Non-pigmented ciliary epithelial cell (primary cell): ENCODE measurements at places on chromosomes 3 and 15.

- no peak for DNase-seq
Observed at GRCh38 chr3:141345528-141345927, 22.8 kb upstream of the ZBTB38 start.

DNA sequence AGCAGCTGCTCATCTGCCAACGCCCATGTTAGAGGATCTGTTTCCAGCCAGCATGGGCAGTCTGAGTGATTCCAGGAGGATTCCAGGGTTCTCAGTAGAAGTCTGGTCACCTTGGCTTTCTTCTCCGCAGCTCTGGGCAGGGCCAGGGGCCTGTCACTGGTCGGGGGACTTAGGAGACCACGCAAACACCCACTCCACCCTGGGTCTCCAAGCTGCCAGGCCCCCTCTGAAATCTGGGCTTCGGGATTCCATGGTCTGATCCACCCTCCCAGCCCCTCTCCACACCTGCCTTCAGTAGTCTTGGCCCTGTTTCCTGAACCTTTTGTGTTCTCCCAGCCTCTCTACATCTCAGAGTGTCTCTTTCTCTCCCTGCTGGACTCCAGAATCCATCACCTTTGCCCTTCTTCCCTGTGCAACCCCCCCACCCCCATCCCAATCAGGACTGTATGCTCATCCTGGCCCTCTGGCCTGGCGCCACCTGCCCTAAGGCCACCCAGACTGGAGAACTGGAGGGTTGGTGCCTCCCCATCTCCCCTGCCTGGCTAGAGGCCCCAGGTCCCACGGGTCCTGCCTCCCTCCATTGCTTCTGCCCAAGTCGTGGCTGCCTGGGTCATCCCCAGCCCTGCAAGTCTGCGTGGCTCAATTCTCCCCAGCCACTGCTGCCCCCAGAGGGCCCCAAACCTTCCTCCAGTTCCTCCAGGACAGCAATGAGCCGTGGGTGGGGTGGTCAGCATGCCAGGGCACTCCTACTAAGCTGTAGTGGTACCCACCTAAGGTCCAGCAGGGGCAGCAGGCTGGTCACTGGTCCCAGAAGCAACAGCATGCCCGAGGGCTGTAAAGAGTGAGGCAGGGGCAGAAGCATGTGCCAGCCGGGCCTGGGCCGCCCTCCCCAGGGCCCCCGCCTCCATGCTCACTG, 102.8 kb downstream of the TBC1D2B start:
- DNase-seq: no peak

DNA sequence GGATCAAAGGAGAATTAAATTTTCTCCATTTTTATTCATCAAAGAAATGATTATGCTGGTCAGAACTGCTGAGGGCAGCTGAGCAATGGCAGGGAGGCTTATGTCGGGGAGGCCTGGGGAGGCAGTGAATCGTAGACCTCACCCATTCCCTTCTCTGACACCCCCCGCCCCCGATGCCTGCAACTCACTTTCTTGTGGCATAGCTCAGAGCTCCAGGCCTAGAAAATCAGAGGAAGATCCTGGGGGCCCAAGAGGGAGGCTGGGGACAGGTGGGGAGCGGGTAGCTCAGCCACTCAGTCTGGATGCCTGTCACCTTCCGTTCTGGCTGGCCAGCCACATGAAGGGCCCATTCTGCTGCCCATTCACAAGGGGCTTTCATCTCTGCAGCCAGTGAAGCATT, 1.1 kb upstream of the DNAH1 start:
- no peak for DNase-seq

DNA sequence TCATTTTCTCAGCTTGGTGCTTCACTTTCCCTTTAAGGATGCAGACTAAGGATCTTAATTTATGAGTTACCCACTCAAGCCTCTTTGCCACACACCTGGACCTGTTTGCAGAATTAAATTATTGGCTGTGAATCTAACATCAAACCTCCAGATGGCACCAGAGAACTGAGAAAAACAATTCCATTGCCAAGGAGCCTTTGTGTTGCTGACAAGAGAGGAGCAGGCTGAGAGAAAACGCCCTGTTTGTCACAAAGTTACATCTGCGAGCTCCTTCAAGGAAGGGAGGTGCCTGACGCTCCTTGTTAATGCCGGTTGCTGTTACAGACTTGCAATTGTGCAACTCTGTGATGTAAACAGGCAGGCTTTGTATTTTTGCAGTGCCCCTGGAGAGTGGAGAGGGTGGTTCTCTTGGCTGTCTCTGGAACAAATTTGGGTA, 36.3 kb upstream of the TMC3 start:
- peak; percentile 31 for DNase-seq

GRCh38 chr15:31474059-31474868, 147.6 kb downstream of the KLF13 start:
- DNase-seq: no peak

- no peak for DNase-seq
Observed at GRCh38 chr3:108036984-108037741, 53.7 kb downstream of the CD47 start.
